ENCODE measurements at places on chromosomes 3 and 15.
A peak's percentile ranks its signal among the peaks of the same experiment; 100 is the strongest.

DNA sequence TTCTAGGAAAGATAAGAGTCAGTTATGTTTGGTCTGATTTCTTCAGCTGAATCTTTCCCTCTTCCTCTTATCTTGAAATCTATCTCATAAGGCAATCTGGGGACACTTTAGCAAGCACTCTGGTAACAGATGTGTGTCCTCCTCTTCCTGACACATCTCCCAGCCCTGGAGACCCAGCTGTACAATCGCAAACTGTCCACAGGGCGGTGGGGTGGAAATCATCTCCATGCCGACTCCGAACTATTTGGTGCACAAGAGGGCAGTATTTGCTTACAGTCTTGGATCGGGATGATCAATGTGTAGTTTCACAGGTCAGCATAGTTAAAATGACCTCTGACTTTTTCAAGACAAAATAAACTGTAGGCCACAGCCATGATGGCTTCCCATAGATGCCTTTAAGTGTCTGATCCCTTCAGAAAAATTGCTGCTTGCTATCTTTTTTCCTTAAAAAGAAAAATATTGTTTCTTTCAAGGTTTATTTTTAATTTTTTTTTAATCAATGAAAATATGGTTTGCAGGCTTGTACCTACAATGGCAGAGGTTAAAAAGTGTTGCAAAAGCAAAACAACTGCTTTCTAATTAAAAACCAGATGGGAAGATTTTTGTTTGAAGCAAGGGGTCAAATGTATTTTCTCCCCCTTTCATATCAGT, 17.7 kb downstream of the EEFSEC start:
- DNase-seq = peak; percentile 71

DNA sequence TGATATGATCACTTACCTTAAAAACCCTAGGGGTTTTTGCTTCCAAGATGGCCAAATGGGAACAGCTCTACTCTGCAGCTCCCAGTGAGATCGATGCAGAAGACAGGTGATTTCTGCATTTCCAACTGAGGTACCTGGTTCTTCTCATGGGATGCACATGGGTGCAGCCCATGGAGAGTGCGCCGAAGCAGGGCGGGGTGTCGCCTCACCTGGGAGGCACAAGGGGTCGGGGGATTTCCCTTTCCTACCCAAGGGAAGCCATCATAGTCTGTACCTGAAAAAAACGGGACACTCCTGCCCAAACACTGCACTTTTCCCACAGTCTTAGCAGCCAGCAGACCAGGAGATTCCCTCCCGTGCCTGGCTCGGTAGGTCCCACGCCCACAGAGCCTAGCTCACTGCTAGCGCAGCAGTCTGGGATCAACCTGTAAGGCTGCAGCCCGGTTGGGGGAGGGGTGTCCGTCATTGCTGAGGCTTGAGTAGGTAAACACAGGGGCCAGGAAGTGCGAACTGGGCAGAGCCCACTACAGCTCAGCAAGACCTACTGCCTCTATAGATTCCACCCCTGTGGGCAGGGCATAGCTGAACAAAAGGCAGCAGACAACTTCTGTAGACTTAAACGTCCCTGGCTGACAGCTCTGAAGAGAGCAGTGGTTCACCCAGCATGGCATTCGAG, 78.6 kb downstream of the CTNNB1 start:
- no peak for DNase-seq

DNA sequence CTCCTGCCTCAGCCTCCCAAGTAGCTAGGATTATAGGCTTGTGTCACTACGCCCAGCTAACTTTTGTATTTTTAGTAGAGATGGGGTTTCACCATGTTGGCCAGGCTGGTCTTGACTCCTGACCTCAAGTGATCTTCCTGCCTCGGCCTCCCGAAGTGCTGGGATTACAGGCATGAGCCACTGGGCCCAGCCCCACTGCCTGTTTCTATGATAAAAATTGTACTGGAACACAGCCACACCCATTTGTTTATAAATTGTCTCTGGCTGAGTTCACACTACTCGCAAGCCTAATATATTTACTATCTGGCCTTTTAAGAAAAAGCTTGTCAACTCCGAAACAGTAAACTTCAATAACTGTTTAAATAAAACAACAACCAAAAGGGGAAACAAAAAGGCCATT, 309.4 kb upstream of the WNT5A start:
- DNase-seq = no peak

DNA sequence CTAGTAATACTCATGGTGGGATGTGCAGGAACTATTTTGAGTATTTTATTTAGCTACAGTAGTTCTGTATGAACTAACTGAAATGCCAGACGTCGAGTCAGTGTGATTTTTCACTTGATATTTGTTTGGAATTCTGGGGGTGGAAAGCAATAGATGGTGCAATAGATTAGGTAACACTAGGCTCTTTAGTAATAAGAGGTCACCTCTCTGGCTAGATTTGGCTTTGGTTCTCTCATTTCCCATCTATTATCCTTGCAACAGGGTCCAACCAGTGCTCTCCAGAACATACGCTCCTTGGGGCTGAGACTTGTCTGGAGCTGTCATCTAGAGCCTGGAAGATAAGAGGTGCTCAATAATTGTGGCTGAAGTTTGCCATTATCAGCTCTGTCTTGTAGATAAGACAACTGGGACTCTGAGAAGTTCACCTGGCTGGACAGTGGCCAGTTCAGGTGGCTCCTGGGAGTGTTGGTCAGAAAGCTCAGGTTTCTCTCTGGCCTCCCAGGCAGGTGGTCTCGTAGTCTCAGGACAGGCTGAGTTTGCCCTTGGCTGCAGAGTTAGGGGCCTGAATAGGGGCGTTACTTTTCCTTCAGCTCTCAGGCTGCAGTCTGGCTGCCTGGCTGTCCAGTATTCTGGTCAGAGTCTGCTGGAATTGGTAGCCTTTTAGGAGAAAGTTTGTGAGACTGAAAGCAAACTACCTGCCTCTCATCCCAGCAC, 277.5 kb upstream of the RGMA start:
- no peak for DNase-seq

GRCh38 chr15:34271493-34271892, 46.7 kb downstream of the EMC4 start:
- no peak for DNase-seq

DNA sequence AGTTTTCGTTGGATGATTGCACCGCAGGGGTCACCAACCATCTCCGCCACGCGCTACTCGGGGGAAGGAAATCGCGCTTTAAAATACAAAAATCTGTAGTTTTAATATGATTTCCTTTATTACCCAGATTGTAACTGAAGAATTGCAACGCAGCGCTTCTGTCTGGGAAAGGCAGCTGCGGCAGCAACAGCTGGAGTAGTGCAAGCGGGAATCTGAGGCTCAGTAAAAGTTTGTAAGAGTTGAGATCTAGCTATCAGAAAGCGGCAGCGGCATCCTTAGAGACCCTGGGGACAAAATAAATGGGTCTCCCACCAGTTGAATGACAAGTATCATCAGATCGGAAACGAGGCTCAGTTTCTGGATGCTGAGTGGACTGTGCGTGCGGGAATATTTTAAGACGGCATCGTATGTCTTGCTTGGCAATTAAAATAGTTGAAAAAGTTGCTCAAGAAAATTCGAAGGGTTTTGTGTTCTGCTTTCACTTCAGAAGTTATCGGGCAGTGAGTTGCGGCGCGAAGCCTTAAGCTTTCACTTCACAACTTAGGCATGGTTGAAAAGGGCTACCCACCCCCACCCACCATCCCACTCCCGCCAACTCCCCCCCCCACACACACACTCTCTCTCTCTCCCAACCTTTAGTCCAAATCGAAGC, 2.7 kb downstream of the MECOM start:
- no peak for DNase-seq

DNA sequence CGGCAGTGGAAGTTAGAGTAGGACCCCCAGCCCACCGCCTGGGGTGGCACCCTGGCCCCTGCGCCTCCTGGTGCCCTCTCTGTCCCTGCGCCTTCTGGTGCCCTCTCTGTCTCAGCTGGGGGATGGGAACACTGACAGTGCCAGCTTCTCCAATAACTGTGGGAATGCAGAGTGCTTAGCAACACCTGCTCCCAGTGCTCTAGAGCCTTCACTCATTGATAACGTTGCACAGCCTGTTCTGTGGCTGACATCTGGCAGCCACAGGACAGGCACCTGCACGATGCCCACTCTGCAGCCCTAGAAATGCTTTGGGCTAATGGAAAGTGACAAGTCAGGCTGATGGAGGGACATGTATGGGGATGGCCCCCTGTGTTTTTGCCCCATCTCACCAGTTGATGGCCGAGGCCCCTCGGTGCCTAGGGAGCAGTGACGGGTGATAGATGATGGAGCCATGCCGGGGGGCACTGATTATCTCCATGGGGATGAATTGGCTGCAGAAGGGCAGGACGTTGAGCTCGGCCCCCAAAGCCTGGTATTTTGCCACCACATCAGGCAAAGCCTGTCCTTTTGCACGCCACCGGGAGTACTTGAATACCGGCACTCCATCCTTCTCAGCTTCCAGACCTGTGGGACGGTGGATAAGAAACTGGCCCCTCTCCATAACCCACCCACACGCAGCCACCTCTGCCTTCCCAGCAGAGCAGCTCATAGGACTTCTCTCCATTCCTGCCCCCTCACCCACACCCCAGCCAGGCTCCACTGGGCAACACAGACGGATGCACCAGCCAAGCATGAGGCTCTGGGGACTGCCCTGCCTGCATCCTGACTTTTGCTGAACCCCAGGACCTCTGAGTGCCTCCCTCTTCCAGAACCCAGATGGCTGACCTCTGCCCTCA, 22.1 kb downstream of the ALDH1L1 start:
- no peak for DNase-seq

- DNase-seq = no peak
These were observed 171.4 kb downstream of the CNTN3 start for GRCh38 chr3:74443102-74443501.

- DNase-seq = no peak
These were observed 22.6 kb downstream of the XYLB start for GRCh38 chr3:38369186-38369585.

DNA sequence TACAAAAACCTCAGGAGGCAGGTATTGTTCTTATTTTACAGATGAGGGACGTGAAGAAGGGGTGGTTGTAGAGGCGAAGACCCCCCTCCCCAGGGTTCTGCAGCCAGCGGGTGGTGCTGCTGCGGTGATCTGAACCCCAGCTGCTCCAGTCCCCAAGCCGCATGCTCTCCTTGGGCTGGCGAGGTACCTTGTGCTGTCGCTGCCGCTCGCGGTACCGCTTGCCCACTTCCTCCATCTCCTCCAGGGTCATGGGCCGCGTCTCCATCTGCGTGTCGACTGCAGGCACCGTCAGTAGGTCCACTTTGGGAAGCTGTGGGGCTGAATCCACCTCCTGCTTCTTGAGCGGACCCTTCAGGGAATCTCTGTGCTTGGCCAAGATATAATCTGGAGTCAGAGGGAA, 17.5 kb downstream of the EFCAB12 start:
- DNase-seq = no peak

DNA sequence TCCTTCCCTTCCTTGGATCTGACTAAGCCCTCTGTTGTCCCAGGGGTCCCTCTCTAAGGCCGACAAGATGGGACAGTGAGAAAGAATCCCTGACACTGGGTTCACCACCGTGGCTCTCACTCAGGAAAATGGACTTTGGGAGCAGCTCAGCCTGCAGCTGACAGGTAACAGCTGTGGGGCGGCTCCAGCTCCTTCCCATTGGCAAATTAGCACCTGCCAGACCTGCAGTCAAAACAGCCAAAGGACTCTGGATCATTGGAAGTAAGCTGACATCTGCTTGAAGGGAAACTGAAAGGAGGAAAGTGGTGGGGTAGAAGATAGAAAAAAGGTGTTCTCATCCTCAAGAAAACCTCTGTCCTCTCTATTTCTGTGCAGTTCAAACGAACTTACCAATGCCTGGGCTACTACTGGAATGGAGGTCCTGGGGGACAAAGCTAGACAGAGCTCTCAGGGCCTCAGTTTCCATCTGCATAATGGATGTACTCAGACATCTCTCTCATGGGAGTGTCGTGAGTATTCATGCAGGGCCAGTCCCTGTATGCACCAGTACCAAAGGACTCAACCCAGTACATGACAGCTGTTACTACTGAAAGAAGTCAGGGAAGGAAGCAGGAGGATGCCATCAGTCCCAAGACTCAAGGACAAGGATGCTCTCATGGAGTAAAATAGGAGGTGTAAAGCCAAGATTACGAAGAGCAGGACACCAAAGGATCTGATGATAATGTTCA, 53.6 kb upstream of the DCLK3 start:
- no peak for DNase-seq

DNA sequence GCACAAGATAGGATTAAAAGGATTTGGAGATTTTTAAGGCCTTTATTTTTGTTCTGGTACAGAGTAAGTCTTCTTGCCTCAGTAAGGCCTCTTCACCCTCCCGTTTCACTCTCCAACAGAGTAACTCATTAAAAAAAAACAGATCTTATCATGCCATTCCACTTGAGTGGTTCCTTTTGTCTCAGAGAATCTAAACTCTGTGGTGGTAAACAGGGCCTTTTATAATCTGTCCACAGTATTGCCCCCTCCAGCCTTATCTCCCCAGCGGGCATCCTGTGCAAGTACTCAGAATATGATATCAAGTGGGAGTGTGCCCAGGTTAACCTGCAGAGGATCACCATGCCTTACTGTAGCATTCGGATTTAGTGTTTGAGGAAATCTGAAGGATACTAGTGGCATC, 20.3 kb upstream of the ATOSA start:
- DNase-seq = no peak

GRCh38 chr15:75307778-75308390, 25.2 kb downstream of the GOLGA6D start:
- peak; percentile 70 for DNase-seq

GRCh38 chr3:12131351-12132090, 27.2 kb downstream of the TIMP4 start:
- no peak for DNase-seq

GRCh38 chr3:63875510-63875909, 11.8 kb downstream of the ATXN7 start:
- DNase-seq = no peak

GRCh38 chr15:59155431-59155830, 50.5 kb downstream of the CCNB2 start:
- no peak for DNase-seq

DNA sequence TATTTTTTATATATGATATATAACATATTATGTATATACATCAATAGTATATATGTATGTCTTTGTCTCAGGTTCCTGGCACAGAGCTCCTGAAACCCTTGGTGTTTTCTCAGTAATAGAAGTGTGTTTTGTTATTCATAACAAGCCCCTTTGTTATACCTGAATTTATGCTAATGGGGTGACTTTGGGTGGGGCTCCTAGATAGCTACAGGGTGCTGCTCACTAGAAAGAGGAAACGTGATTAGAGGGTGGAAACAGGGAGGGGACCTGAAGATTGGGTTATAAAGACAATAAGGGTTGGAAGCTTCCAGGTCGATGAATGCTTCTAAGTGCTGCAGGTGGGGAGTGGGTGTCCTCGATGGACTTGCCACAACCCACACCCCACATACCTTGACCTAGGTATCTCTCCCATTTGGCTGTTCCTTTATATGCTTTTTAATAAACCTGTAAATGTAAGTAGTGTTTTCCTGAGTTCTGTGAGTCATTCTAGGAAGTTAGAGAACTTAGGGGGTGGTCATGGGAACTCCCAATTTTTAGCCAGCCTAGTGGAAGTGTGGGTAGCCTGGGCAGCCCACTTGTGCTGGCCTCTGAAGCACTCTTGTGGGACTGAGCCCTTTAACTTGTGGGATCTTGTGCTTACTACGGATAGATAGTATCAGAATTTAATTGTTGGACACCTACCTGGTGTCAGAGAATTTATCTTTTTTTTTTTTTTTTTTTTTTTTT, 36.9 kb upstream of the C15orf39 start:
- no peak for DNase-seq

Measured in SW480 (cell line).